CD4-positive, alpha-beta T cell treated with Interleukin-6 at 100 ng/mL for 8 hours (primary cell): ENCODE measurements at places on chromosomes 5 and 9.

GRCh38 chr5:98041661-98042060, 731.8 kb upstream of the RGMB start:
- DNase-seq = no peak

GRCh38 chr5:163649514-163649913, 144.1 kb downstream of the MAT2B start:
- no peak for DNase-seq

DNA sequence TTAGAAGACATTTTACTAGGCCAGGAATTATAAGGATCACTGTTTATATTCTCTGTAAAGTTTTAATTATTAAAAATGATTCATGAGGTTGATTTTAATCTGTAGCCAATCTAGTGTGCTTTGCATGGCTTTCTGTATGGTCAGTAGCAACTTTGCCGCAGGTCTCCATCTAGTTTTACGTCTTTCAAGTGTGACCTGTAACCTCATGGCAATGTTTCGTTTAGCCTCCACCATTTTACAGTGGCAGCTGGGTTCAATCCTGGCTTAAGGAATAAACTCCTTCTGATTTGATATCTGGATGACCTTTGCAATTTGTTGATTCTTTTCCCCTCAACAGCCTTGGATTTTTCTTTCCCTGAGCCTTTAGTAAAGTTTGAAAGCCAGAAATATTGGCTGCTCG, 434.5 kb upstream of the CDH9 start:
- no peak for DNase-seq

DNA sequence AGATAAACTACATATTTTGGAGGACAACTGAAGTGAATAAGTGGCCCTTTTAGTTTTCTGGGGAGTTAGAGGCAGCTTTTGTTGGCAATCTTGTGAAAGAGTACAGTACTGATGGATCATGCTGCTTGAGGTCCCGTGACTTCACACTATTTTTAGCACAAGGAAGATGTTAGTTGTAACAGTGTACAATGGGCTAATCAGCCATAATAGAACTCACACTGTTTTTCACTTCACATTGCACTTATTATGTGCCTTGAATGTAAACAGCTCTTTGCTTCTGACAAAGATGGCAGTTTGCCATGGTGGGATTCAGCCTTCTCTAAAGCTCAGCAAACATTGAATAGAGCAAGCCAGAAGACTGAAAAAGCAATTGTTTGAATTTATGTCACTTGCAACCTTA, 176.7 kb upstream of the ZNF608 start:
- no peak for DNase-seq

GRCh38 chr5:107808671-107809137, 138.0 kb upstream of the EFNA5 start:
- DNase-seq = no peak

DNA sequence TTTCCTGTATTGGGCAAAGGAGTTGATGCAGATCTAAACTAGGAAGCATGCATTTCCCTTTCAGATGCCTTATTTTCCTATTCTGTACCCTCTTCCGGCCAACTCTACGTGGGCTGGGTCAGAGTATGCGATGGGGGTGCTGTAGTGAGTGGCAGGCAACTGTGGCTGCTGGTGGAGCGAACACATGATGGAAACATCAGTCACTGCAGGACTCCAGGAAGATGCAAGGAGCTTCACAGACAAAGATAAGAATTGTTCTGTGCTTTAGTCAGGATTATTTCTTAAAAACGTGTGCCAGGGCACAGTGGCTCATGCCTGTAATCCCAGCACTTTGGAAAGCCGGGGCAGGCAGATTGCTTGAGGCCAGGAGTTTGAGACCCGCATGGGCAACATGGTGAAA, 75.1 kb downstream of the PSAT1 start:
- DNase-seq = no peak

- DNase-seq = no peak
Observed at GRCh38 chr5:172451771-172452197, 2.5 kb downstream of the SH3PXD2B start.

DNA sequence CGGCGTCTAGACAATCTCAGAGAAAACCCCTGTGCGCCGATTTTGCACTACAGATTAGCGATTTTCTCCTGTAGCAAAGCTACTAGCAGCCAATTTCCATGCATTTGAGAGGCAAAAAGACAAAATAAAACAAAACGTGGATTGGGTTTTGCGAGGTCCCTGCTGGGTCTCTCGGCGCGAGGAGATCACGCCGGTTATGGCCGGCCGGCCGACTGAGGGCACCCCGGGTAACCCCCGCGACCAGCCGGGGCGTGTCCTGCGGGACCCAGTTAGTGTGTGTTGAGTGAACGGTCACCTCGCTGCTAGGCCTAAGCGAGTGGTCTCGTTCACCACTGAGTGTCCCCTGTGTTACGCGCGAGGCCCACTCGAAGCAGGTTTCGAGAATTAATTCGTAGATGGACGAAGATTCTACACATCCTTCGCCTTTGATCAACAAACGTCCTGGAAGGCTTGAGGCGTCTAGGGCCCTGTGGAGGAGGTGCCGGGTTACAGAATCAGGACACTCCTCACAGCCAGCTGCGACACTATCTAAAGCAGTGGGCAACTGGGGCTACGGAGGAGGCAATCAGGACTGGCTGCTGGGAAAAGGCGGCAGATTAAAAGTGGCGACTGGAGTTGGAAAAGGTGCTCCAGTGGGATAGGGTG, 764 bp upstream of the VDAC1 start:
- DNase-seq = no peak

GRCh38 chr5:98321361-98321760, 452.1 kb upstream of the RGMB start:
- no peak for DNase-seq

- peak; percentile 25 for DNase-seq
Observed at GRCh38 chr5:126354012-126354857, 69.0 kb upstream of the GRAMD2B start.

GRCh38 chr9:111839387-111839786, 44.6 kb upstream of the SHOC1 start:
- DNase-seq = no peak

GRCh38 chr9:96302021-96302420, at the start of gene HSD17B3:
HSD17B3 (minus strand) TSS chr9:96302176; CDS start chr9:96302104, 72 bp downstream.
- no peak for DNase-seq

DNA sequence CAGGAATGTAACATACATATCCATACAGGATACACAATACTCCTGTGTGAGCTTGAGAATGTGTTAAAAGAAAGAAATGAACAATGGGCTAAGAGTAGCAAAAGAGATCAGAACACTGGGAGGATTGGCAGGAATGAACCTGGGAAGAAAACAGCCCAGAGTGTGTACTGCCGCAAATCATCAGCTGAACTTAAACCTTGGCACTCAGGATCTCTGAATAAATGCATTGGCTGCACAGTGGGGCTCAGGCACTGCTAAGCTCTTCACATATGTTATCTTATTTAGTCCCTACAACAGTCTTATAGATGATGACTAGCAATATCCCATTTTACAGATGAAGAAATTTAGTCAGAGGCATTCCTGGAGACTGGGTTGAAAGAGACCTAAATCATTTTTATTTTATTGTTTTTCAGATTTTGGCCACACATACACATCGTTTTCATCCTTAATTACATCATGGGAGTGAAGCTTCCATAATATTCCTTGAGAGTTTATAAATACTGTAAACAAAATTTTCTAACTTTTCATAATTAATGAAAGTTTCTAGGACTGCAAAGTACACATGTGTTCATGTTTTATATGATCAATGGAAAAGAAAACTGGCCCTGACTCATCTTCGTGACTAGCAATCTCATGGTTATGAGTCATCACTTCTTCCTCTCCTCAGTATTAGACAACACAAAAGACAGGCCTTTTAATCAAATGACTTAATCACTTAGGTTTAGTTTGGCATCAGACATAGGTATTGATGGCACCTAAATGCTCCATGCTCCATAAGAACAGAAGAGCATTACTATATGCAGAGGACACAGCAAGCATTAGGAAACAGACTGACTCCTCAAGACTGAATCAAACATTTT, 59.2 kb downstream of the CDH18 start:
- DNase-seq = no peak

GRCh38 chr9:80866576-80867227, 822.6 kb downstream of the TLE1 start:
- DNase-seq = no peak

- no peak for DNase-seq
Observed at GRCh38 chr9:89352874-89353649, 34.8 kb downstream of the SECISBP2 start.

GRCh38 chr9:88052321-88052965, 78.1 kb upstream of the CDK20 start:
- DNase-seq = no peak

GRCh38 chr5:133510634-133511262, 101.6 kb downstream of the FSTL4 start:
- no peak for DNase-seq

DNA sequence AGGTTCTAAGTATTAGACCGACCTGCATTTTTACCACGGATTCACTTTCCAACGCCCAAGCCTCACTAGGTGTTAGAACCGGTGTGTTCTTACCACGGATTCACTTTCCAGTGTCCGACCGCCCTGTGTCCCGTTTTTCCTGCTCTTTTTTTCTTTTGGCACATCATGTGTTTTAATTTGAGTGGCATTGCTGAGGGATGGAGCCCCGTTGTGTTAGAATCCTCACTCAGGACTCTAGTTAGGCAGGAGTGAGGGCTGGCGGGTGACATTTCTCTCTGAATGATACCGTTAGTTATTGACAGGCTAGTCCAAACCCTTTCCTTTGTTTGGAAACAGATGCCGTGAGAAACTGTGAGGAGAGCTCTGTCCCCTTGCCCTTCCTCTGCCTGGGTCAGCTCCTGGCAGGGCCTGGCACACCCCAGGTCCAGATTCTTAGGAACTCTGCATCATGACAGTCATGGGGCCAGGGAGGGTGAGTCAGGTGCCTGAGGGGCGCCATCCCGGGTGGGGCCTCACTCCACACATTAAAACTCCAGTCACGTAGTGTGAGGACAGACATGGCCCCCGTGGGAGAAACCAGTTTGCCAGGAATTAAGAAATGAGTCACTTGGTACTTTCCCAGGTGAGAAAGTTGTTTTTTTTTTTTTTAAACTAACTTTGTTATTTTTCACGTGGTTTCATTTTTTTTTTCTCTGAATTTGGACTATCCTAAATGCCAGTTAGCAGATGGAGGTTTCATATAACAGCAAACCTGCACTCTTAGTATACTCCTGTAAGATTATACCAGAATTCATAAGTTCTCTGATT, 15.8 kb downstream of the EXOC3 start:
- DNase-seq = peak; percentile 25

GRCh38 chr5:73204332-73204731, 31.3 kb downstream of the TMEM174 start:
- no peak for DNase-seq

DNA sequence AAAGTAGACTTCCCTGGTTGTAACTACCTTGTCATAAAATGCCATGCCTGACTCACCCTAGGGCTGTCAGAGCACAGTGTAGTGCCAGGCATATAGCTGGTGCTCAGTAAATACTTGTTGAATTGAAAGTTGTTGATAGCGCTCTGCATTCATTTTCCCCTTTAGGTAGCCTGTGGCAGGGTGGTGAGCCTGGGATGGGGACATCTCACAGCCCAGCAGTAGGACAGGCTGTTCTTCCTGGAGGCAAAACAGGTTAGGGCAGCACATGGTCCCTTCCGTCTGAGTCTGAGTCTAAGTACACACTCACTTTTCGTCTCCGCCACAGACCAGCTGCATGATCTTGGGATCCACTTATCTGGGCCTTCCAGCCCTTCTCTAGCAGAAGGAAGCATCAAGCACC, 401.9 kb downstream of the ZSWIM6 start:
- DNase-seq = no peak

- DNase-seq = no peak
Observed at GRCh38 chr5:88214655-88215054, 54.0 kb downstream of the TMEM161B start.

DNA sequence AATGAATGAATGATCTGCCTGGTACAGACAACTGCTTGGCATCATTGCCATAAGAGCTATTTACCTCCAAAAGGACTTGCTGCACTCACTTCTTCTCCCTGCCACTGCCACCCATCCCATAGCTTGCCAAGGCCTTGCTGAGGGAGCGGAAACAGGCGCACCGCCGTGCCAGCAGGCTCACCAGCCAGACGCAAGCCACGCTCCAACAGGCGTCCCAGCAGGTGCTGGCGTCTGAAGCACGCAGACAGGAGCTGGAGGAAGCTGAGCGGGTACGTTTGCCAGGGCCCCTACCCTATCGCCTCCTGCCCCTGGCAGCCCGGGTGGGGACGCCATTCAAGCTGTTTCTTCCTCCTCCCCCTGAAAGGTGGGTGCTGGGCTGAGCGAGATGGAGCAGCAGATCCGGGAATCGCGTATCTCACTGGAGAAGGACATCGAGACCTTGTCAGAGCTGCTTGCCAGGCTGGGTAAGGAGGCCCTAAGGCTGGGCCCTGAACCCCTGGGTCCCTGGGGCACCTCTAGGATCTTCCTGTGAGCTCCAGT, 8.9 kb upstream of the AIF1L start:
- DNase-seq = no peak

DNA sequence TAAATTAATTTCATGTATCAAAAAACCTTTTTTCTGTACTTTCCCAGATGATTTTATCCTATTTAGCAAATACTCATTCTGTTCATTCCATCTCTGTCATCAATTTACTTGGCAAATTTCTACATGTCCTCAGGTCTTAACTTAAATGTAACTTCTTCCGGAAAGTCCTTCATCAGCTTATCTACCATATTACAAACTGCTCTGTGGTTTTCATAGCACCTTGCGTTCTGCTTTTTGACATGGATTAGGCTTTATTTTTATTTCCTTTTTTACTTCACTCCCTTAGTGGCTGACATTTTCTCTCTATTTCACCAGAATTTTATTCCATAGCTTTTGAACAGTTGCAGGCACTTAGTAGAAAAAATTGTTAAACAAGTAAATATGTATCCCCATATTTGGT, 1040.8 kb downstream of the TAF11L14 start:
- no peak for DNase-seq

- no peak for DNase-seq
Observed at GRCh38 chr5:111731638-111732037, 25.4 kb downstream of the NREP start.

DNA sequence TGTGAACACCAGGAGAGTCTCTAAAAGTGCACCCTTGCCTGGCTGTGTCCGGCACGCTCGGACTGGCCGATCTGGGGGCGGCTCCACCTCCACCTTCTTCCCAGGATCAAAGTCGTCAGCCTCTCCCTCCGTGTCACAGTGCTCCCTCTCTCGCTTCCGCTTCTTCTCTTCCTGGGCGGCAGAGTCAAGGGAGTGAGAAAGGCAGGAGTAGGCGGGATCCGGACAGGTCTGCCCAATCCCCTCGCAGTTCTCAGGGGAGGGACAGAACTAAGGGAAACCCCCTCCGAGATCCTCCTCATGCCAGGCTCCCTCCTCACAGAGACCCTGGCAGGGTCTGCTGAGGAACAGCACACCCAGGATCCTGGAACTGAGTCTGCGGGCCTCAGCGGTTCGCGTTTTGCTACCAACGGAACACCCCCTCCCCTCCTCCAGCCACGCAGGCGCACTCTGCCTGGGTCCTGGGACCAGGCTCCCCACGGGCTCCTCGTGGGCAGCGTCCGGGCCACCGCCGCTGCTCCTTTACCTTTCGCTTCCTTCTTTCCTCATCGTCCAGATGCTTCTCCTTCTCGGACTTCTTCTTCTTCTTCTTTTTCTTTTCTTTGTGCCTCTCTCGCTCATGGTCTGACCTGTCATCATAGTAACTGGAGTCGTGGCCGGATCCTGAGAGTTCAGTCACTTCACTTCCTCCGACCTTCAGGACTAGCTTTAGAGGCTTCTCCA, 1.3 kb downstream of the BRD9 start:
- DNase-seq = no peak

- no peak for DNase-seq
Observed at GRCh38 chr5:150570333-150570732, 62.4 kb downstream of the NDST1 start.
